Amniotic stem cell (primary cell): ENCODE measurements at places on chromosomes 3 and 15.

DNA sequence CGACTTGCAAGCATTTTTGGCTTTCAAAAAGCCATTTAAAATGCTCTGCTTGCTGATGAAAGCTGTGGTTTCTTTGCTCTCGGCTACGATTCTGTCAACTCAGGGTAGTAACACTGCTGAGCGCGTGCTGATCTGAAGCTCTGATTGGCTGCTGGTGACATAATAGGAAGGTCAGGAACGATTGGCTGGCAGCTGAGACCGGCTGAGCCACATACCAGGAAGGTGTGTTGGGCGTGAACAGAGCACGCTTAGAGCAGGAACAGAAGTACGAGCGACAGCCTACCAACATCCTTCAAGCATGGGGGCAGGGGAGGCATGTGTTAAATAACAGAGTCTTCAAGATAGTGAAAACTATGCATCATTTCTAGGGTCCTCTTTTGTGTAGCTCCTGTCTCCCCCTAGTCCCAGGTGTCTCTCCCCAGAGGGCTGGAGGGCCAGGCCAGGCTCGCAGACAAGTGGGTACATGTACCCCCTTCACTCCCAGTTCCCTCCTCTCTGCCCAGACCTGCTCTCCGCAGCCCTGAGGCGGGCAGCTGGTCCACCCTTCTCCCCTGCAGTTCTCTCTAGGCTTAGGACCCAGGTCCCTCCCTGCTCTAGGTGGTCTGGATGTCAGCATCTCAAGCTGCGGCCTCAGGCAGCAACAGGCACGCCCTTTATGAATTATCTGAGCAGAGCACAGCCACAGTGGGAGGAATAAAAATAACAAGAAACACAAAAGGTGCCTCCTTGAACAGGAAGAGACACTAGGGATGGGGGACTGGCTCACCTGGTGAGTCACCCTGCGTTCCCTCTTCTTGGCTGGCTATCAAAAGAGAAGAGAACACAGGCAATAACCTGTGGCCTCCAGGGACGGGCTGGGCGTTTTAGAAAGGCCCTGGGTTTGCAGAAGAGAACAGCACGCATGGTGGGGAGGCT, 76.0 kb downstream of the TAMM41 start:
- peak; percentile 54 for DNase-seq

DNA sequence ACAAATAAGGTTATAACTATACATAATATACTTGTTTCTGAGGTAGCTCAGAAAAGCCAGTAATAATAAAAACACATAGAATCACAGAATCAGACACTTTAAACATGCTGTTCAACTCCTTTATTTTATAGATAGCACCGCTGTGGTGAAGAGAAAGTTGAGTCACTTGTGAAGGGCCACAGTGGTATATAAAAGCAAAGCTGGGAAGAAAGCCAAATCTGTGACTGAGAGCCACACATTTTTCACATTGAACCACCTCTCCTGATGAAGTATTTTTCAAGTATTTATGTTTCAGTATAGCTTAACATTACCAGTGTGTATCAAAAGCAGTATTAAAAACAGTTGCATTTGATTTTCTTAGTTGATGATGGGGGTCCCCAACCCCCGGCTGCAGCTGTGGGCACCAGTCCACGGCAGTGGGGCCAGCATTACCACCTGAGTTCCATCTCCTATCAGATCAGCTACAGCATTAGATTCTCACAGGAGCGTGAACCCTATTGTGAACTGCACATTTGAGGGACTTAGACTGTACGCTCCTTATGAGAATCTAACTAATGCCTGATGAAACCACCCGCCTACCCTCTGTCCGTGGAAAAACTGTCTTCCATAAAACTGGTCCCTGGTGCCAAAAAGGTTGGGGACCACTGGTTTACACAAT, 46.2 kb downstream of the TBL1XR1 start:
- peak; percentile 58 for DNase-seq

DNA sequence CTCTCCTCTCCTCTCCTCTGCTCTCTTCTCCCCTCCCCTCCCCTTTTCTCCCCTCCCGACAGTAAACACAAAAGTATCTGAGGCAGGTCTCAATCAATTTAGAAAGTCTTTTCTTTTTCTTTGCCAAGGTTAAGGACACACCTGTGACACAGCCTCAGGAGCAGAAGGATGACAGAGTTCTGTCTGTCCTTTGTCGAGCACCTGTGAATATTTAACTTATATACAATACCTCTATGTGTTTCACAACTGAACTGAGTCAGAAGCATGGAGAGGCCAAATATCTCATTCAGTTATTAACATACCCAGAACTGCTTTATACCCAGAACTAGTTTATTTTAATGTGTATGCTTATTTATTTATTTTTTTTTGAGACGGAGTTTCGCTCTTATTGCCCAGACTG, 81.1 kb upstream of the ROBO1 start:
- DNase-seq: no peak

DNA sequence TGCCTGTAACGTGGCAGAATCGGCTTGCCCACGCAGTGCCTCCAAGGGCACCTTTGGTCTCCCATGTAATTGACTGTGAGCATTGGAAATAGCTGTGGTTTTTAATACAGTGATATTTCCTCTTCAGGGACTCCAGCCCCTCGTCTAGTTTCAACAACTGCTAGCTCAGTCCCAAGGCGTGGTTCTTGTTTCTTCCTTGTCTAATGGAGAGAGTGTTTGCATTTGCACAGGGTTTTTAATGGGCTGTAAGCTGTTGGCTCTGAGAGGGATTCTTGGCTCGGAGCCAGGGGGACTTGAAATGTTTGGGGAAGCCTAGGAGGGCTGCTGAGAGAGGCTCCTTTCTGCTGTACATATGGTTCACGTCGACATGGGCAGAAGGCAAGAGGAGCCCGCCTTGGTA, 86.2 kb downstream of the THSD4 start:
- DNase-seq: no peak

DNA sequence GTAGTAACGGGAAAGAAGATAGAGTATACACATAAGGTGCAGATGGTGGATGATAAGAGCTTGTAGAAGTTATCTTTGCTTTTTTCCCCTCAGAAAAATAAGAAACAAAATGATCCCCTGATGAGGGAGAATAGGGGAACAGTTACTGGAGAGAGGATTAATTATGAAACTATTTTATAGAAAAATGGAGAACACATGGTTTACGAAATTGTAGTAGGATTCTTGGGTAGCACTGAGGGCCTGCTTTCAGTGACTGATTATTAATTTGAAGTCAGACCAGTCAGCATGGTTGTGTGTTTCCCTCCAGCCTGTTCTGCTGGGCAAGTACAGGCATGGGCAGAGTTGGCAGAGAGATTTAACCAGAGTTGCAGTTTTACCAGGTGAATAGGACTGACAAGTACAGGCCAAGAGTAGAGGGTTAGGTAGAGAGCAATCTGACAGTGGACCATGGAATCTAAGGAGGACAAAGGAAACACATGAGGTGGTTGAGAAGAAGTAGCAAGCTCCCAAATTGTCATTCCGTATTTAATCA, 5.9 kb downstream of the SLC49A4 start:
- no peak for DNase-seq

GRCh38 chr15:49046220-49047102, at the start of gene SECISBP2L:
Gene SECISBP2L, minus strand, starts transcription at chr15:49046446. Its CDS starts 147 bp downstream, at chr15:49046299.
- DNase-seq: peak; percentile 72

- DNase-seq: no peak
Observed at GRCh38 chr3:162487138-162487537, 990.5 kb downstream of the OTOL1 start.

DNA sequence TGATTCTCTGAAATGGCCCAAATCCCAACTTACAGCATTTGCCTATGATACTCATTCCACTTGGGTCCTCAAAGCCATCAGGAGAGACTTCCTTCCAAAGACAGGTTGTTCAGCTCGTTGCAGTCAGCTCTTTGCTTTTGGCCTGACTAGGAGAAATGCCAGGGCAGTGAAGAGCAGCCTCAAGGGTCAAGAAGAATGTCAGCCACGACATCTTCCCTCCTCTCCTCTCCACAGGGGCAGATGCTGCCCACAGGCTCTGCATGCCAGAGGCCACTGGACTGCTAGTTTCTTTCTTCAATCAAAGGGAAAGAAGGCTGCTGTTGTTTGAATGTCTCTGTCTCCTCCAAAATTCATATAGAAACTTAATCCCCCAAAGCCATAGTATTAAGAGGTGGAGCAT, 201.7 kb upstream of the PFN2 start:
- no peak for DNase-seq
